ENCODE measurements at places on chromosomes 7 and 10.

DNA sequence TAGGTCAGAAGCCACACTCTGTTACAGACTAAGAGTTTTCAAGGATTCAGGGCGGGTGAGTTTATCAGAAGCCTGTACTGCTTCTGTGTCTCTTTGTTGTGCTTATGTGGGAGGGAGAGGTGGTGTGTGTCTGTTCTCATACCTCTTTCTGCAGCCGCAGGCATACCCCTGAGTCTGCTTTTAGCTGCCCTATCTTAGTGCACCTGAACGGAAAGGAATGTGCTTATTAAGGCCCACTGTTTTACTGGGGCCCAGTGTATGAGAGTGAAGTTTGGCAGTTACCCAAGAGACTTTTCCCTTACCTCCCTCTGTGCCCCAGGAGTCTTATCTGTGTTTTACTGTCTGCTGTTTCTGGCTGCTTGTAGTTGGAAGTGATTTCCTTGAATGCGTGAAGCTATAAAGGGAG is 104.3 kb downstream of the TYW1 start:
- no peak for DNase-seq

GRCh38 chr7:107917763-107918651 is 27.0 kb downstream of the DLD start:
- no peak for DNase-seq

GRCh38 chr7:11343136-11343535 is 369.5 kb downstream of the PHF14 start:
- DNase-seq: no peak

DNA sequence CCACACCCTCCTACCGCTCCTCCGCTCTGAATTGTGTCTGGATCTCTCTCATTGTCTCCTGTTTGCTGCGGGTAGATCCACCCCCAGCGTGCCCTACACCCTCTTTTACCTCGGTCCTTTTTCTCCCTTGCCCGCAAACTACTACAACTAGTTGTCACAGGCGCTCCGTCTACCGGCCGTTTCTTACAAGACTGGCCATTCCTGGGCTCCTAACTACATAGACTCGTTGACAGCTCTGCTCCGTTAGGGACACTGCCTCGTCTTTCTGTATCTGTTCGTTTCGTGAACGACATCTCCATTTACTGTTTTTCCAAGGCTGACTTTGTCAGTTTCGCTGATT is 786 bp downstream of the TAF3 start:
- peak; percentile 83 for DNase-seq

DNA sequence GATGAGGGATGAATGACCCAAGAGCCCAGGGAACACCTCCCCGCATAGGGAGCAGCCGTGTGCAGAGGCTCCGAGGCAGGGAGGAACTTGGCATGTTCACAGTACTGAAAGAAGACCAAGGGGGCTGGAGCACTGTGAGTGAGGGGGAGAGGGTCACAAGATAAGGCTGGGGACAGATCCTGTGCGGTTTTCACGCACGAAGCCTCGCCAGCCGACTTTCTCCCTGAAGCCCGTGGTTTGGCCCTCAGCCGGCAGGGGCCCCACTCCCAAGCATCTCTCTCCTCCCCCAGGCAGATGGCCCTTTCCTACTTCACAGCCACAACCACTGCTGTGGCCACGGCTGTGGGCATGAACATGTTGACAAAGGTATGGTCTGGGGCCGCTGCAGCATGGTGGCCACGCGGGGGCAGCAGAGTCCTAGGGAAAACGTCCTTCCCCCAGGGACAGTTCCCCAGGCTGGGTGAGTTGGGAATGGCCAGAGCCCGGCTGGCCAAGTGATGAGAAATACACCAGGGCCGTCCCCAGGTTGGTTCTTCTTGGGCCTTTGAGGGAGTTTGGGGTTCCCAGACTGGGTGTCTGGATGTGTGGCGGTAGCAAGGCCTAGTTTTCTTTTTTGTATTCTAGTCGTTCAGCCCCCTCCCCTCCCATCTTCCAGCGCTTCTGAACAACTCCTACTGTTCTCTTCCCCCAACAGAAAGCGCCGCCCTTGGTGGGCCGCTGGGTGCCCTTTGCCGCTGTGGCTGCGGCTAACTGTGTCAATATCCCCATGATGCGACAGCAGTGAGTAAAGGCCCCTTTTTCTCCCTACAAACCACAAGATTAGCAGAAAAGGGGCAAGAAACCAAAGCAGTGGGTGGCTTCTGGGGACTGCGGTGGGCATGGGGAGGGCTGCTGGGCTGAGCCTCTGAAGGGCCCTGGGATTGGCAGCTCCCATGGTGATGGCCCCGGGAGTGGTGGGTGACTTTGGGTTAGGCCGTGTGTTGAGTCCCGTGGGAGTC is 14.4 kb upstream of the WBP1L start:
- DNase-seq: peak; percentile 74

- peak; percentile 71 for DNase-seq
Measured at GRCh38 chr10:100364735-100365391, 17.8 kb downstream of the SCD start.

- DNase-seq: no peak
Measured at GRCh38 chr10:43707770-43708169, 59.1 kb upstream of the ZNF32 start.
